ENCODE measurements at places on chromosomes 16 and 17.

GRCh38 chr17:74414510-74414909 is 17.4 kb upstream of the GPRC5C start:
- no peak for DNase-seq

DNA sequence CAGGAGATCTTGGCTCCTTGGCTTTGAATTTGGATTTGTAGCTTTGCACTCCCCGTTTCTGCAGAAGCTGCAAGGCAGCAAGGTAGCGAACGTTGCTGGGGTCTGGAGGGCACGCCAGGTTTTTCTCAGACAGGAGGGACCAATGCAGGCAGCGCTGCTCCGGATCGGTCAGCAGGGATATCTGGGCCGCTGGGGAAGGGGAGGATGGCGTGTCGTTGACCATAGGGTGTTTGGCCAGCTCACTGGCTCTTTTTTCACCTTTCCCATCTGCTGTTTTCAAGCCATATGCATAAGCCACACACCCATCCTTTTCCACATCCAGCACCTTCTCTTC is 15.8 kb downstream of the C16orf46 start:
- no peak for DNase-seq

DNA sequence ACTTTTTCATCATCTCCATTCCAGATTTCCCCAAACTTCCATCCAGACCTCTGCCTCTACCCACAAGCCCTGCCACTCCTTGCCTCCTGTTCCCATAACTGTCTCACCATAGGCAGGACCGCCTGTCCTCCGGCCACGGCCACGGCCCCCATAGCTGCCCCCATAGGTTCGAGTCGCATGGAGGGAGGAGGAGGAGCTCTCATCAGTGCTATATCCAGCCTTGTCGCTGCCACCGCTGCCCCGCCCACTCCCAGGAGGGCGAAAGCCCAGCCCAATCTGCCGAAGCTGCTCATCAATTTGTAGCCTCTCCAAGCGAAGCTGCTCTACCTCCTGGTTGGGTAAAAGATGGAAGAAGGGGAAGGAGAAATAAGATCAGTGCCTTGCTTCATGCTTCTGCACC is 3.4 kb upstream of the SOX15 start:
- DNase-seq = no peak

DNA sequence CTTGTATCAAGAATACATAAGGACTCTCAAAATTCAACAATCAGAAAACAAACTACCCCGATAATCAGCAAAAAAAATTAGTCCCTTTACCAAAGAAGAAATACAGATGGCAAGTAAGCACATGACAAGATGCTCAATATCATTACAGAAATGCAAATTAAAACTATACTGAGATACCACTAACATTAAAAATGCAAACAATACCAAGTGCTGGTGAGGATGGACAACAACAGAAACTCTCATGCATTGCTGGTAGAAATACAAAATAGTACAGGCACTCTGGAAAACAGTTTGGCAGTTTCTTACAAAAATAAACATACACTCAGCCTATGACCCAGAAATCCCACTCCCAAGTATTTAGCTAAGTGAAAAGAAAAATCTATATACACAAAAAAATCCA is 7.5 kb downstream of the CEP112 start:
- DNase-seq = no peak

- DNase-seq = no peak
Observed at GRCh38 chr17:12851901-12852435, 62.7 kb downstream of the ARHGAP44 start.

- no peak for DNase-seq
Observed at GRCh38 chr16:27892879-27893278, 170.6 kb downstream of the GSG1L start.

Measured in RPMI7951 (cell line).